ENCODE measurements at places on chromosomes 4 and X.
A peak's percentile ranks its signal among the peaks of the same experiment; 100 is the strongest.

GRCh38 chr4:158962393-158962792 lies 140.5 kb upstream of the RAPGEF2 start:
- no peak for DNase-seq

GRCh38 chrX:153922932-153923857 lies 2.9 kb downstream of the ARHGAP4 start:
- DNase-seq = no peak

GRCh38 chr4:138558886-138559285 lies 316.7 kb upstream of the SLC7A11 start:
- no peak for DNase-seq

DNA sequence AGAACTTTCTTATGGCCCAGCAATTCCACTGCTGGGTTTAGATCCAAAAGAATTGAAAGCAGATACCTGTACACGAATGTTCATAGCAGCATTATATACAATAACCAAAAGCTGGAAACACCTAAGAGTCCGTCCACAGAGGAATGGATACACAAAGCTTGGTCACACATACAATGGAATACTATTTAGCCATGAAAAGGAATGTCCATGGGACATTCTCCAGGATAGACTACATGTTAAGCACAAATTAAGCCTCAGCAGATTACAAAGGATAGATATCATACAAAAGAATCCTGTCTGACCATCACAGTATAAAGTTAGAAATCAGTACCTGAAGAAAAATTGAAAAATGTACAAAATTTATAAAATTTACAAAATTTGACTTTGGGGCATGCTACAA lies 12.7 kb upstream of the MAEA start:
- DNase-seq = no peak

DNA sequence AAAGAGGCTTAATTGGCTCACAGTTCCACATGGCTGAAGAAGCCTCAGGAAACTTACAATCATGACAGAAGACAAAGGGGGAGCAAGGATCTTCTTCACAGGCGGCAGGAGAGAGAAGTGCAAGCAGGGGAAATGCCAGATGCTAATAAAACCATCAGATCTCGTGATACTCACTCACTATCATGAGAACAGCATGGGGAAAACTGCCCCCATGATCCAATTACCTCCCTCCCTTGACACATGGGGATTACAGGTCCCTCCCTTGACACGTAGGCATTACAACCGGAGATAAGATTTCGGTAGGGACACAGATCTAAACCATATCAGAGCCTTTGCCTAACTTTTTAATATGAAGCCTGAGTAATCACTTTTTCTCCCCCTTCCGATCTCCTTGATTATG lies 43.7 kb upstream of the MAPK10 start:
- no peak for DNase-seq

- peak; percentile 11 for DNase-seq
Observed at GRCh38 chrX:23699636-23700194, 32.4 kb downstream of the PRDX4 start.

DNA sequence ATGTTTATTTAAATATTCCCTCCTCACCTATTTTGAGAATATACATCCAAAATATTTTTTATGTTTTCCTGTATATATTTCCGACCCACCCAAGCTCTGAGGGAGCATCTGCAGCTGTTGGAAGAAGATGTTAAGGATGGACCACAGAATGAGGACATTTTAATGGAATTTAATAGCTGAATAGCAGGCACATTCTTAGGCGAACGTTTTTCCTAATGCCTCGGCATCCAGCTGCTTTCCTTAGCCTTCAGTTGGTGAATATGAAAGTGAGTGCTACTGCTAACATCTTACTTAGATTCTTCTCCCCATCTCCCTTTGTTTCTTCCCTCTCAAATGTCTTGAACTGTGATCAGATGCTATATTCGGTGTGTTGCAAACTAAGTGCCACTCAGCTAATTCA lies 158.0 kb upstream of the CTSO start:
- no peak for DNase-seq

DNA sequence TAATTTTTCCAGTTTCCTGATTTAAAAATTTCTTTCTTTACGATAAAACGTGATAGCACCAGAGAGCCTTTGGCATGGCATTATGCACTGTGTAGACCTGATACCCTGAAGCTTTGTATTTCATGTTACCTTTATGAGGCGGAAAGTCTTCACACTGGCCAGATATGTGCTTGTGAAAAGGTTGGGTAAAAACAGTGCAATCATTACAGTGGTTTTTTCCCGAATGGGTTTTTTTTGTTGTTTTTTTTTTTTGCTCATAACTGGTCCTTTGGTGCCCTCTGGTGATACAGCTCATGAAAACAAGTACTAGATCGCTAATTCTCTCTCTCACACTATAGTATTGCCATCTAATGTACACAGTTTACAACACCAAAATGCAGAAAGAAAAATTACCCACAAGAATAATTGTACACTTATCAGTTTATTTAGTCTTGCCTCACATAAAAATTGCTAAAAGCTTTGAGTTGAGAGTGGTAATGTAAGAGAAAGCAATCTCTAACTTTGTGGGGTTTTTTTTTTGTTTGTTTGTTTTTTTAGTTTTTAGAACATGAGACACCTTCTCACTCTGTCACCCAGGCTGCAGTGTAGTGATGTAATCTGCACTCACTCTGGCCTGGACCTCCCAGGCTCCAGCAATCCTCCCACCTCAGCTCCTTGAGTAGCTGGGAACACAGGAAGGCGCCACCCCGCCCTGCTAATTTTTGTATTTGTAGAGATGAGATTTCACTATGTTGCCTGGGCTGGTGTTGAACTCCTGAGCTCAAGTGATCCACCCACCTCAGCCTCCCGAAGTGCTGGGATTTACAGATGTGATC lies 21.3 kb downstream of the SPCS3 start:
- no peak for DNase-seq

GRCh38 chr4:174544496-174544895 lies 22.2 kb upstream of the HPGD start:
- no peak for DNase-seq

DNA sequence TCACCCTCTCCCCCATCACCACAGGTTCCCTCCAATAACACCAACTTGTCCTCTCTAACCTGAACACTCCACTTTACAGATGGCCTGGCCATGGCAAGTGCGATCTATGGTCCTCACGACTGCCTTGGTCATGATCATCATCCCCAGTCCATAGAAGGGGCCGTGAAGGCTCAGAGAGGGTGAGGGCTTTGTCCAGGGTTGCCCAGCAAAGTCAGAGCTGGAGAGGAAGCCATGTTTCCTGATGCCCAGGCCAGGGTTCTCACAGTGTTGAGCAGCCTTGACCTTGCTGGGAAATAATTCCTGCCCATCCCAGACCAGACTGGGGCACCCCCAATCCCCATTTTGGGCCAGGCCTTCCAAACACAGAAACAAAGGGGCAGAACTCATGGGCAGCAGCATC lies 42.9 kb upstream of the MAN2B2 start:
- DNase-seq = no peak
